T-helper 1 cell (primary cell): ENCODE measurements at places on chromosomes 12 and 14.

DNA sequence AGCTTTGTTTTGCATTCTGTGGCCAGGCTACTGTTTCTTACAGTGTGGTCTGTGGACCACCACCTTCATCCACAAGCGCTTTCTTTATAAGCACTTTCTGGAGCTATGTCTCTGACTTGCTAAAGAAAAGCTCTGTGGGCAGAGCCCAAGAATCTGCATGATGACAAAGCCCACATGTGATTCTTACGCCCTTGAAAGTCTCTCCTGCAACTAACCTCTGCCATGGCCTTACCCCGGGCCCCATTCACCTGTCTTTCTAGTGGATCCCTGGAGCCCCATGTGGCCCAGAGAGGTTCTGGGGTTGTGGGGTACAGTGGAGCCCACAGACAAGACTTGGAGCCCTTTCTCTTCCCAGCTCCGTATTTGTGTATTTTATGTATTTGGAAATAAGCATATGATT lies 16.6 kb downstream of the PLEKHH1 start:
- no peak for DNase-seq

- no peak for DNase-seq
Measured at GRCh38 chr12:268483-268840, 5.8 kb upstream of the SLC6A13 start.

DNA sequence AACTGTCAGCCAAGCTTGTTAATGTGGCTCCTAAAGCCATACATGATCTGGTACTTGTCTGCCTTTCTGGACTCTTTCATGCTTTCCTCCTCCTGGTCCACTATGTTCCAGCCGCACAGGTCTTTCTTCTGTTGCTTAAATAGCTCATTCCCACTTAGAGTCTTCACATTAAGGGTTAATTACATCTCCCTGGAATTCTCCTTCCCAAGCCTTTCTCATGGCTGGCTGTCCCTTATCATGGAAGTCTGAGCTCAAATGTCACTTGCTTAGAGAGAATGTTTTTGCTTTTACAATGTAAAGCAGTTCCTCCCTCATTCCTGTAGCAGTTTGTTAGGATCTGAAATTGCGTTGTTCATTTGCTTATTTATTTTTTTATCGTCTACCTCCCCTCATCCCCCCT lies 199.6 kb downstream of the TRHDE start:
- no peak for DNase-seq

GRCh38 chr14:96962337-96962736 lies 165.2 kb downstream of the VRK1 start:
- DNase-seq = no peak

DNA sequence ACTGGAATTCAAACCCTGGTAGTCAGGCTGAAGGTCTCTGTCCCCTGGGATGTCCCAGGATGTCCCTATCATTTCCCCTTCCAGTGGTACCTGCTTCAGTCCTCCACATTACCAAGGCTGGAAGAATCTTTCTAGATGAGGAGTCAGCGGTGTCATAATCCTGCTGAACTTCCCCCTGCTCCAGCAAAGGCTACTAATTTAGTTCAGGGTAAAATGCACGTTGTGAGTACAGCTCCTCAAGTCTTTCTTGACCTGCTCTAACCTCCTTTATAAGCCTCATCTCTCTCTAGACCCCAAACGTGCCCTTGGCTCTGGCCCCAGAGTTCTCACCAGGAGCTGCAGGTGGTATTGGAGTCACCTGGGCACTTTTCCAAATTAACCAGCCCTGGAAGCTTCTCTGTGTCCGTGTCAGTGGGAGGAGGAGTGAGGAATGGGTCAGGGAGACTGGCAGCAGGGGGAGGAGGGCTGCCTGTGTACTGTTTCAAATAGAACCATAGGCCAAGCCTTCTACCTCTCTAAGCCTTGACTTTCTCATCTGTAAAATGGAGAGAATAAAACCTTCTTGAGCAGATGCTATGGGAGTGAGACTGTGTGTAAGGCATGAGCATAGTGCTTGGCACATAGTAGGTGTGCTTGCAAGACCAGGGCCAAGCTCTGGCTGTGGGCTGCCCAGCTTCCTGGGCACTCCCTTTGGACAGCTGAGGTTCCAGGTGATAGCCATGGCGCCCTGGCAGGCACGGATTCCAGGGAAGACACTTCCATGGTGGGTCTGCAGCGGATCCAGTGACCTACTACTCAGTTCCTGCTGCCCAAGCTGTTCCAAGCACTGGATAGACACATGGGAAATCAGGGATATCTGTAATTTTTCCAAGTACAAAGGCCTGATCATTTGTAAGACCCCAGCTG lies 24.5 kb downstream of the ASB2 start:
- no peak for DNase-seq
